ENCODE measurements at places on chromosomes 2 and 18.

DNA sequence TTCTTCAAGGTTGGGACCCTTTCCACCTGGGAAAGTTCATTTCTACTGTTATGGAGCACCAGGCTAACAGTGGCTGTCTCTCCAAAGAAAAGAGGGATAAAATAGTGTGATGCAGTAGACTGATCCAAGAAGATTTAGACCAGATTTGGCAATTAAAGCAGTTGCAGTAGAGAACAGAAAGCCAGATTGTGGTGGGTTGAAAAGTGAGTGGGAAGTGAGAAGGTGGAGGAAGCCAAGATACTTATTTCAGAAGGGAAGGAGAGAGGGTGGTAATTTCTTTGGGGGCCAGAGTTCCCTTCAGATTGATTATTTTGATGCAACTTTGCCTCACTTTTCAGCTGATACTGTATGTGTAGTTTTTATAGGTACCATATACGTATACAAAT, 8.0 kb downstream of the MYL12B start:
- DNase-seq: no peak

DNA sequence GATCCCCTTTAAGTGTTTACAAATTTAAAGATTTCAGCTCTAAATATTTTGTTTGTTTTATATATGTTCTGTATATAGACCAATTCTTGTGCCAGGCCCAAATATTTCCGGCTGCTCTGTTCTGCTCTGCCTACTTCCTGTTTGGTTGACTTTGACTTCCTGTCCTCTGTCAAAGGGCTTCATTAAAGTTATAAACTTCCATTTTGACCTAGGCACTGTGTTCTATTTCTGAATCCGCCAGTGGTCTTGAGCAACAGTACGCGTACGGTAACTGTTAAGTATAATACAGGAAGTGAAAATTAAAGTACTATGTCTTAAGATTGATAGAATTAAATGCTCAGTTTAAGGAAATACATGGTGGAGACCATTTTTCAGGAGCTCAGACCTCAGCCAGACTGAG, 13.5 kb upstream of the REL start:
- DNase-seq: no peak

DNA sequence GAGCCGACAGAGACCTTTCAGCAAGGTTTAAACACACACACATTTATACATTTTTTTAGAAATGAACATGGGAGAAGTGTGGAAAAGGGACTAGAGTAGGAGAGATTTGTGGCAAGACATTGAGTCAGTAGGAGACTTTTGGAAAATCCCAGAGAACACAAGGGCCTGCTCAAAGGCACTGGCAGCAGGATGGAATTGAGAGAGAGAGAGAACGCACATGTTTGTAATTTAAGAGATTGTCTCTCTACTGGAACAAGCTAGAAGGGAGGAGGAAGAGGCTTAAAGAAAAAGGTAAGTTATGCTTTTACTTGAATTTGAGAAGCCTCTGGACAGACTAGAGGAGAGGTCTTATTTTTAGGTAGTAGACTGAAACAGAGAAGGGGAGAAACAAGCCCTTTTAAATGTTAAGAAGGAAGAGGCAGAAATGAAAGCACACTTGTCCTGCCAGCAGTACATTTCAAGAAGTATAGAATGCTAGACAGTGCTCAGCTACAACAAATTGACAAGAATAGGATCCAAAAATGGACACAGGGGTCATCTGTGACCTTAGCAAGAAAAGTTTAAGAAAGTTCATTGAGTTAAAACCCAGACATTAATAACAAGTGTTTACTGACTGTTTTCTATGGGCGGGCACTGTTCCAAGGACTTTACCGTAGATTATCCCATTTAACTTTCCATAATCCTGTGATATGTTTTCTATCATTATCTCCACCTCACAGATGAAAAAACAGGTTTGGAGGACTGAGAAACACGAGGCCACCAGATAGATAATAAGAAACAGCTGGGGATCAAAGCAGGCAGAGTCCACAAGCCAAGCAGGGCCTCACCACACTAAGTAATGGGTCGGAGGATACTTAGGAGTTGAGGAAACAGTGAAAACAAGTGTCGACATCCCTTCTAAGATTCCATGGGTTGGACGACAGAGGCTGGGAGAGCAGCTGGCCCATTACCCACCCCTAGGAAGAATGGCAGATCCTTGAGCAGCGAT, 306.5 kb upstream of the NRP2 start:
- no peak for DNase-seq

- no peak for DNase-seq
Measured at GRCh38 chr18:6605115-6605869, 124.2 kb upstream of the ARHGAP28 start.

GRCh38 chr18:32661486-32662299, 111.1 kb downstream of the KLHL14 start:
- DNase-seq: no peak

- no peak for DNase-seq
Measured at GRCh38 chr2:105541189-105542050, 142.6 kb upstream of the FHL2 start.
